ENCODE measurements at places on chromosomes 4 and X.

DNA sequence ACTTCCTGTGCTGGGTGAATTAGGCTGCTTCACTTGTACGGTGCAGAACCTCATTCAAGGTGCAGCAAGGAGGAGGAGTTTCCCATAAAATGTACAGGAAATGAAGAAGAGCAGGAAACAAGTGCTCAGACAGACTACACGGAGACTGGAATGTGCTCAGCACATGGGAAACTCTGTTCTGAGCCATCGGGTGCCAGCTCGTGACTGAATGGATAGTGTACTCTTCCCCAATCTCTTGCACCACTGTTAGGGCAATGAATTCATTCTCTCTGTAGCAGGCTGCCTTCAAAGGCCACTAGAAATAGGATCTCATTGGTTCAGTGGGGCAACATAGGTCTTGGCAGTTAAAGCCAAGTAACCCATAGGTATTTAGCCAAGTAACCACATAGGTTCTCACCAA is 200.0 kb upstream of the LDB2 start:
- DNase-seq, result no peak

GRCh38 chr4:168569931-168570276 is 73.1 kb downstream of the PALLD start:
- DNase-seq, result no peak

- no peak for DNase-seq
Measured at GRCh38 chr4:174192943-174193342, 90.5 kb downstream of the FBXO8 start.

DNA sequence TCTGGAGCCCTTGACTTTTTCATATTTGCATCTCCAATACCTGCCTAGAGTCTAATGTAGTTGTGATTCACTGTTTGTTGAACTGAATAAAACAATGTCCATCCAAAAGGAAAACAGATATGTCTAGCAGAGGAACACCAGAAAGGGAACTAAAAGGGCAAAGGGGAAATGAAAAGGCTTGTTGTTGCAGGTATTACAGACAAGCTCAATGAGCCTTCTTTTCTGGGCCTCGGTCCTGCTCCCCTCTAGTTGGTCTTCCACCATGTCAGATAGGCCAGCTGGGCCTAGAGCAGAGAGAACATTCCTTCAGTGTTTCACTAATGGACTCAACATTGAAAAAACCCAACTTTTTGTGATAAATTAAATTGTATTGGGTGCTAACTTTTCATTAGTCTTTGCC is 55.4 kb downstream of the ZFX start:
- DNase-seq, result no peak

- no peak for DNase-seq
Measured at GRCh38 chr4:22969287-22969896, 276.7 kb downstream of the GBA3 start.

DNA sequence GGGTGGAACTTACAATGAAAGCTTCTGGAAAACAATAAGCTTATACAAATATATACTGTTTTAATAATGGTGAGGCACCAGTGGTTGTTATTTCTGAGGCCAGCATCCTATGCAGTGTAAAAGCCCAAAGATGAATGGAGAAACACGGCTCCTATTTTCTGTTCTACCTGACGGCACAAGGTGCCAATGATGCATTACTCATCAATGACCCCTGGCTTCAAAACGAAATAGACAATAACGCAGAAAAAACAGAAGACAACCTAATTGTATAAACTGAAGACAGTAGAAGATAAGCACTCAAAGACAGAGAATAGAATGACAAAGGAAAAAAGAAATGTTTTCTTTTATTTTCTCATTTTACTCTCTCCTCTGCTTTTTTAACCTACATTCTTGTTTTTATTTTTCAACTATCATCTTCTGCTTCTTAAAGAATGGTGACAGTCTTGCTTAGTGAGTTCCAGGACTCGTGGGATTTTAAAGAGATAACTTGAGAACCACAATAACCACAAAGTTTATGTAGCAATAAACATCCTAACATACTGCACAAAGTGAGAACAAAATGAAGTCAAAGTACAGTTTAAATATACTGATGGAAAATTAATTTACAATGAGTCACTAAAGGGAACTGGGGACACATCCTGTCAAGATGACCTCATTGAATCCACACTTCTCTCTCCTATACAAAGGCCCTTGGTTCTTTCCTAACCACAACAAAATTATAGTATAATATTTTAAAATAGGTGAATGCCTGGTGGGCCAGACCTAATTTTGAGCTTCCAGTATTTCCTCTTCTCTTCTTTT is 169.8 kb downstream of the BTC start:
- peak; percentile 18 for DNase-seq

DNA sequence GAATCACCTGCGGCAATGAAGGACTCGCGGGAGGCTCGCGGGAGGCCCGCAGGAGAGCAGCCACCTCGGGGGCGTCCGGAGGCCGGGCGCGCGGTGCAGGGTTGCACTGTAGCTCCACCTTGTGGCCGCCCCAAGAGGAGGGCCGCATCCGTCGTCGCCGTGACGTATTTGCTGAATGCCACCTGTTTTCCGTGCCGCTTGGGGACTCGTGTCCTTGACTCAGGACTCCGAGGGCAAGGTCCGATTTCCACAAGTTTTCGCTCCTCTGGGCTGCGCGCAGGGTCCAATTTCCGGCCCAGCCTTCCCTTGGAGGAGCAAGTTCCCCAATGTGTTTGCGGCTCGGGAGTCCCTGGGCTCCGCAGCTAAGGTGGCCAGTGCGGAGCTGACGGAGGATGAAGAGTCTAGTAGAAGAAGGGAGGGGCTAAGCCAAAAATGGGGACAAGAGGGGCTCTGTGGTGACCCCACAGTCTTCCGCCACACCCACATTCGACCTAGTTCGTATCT is 10.7 kb upstream of the DLG3 start:
- DNase-seq, result no peak

- peak; percentile 50 for DNase-seq
Measured at GRCh38 chr4:105061731-105062130, 84.9 kb upstream of the TET2 start.

DNA sequence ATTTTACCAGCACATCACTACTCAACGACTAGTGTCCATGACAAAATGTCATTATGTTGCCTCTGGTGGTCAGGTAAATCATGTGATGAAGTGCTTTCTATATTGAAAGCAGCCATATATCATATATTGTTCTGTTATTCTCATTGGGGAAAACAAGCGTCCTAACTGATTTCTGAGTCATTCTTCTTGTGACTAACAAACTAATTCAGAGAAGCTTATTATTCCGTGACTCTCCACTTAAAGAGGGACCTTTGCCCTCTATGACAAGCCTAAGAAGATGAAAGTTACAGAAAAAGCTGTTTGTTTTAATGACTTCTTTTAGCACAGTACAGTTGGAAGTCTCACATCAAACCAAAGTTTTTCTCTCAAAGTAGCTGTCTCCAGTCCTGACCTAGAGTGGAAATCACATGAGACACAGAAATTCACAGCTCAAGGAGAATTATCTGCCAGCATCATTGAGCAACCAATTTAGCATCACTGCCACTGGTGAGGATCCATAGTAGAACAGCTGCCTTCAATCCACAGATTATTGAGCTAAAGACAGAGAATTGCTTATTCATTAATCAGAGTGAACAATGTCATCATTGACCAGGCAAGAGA is 36.4 kb downstream of the ASB9 start:
- DNase-seq, result no peak

DNA sequence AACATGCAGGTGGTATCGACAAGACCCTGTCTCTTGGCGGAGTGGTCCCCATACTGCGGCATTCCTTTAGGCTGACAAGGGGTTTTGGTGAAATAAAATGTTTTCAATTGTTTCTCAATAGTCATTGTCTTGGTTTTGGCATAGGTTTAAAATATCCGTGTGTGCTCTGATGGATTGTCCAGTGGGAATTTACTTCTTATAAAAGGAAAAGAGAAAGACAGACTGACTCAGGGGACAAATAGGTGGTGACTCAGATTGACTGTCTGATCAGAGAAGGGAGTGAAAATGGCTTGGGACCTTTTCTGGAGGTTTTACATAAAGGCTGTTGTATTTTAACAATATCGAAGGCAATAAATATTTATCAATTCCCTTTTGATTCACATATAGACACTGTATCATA is 129.8 kb downstream of the SORBS2 start:
- DNase-seq, result no peak

All from SIG-M5 (cell line).